ENCODE measurements at places on chromosomes 7 and 10. TPM values are rescaled to one million over a fixed set of nuclear protein-coding genes. Genes with fewer than 3 reads are reported as not detected.

MAGI2 gene
- total RNA-seq: 0.28 TPM

NEURL1 gene
- total RNA-seq: 0.35 TPM

LRRC17 gene
- 2.0 TPM for total RNA-seq

GRID1 gene
- total RNA-seq: not detected

HYAL4 gene
- total RNA-seq: 0.21 TPM

PDE6C gene
- not detected for total RNA-seq

XRCC2 gene
- 4.3 TPM for total RNA-seq

COL26A1 gene
- total RNA-seq: not detected
